Pulmonary artery endothelial cell (primary cell): ENCODE measurements at places on chromosomes 1 and 21. TPM values are rescaled to one million over a fixed set of nuclear protein-coding genes. Genes with fewer than 3 reads are reported as not detected.

- DNase-seq: peak; percentile 32
Observed at GRCh38 chr1:204213668-204214662, at the start of gene GOLT1A. TSS of gene GOLT1A (minus strand) at chr1:204213988. CDS start at chr1:204213906, 82 bp downstream.

DNA sequence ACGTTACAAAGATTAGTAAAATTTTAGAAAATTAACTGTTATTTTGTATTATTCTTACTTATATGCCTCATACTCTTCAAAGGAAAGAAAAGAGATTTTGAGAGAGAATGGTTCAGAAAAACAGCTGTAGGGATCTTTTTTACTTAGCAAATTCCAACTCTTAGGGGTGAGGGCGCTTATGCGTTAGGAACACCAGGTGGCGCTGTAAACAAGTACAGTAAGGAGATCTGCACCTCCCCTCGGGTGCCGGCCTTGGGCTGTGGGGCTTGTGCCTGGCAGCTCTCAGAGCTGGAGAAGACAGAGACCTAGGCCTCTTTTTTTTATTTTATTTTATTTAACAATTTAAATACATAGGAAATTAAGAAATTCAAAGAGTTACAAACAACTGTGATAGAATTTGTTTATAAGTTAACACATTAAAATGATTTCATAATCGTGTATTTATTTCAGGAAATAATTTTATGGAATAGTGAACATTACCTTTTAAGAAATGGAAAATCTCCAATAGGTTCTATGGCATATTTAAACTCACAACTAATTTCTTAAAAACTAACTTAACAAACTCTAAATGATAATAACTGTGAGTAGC is 32.6 kb downstream of the UTP25 start:
- peak; percentile 64 for DNase-seq

Gene A3GALT2
- total RNA-seq: not detected in 2 replicates

Gene LRRN2
- total RNA-seq: not detected in 2 replicates

Gene BCL2L15
- 0.11 and 0.26 TPM in 2 replicates for total RNA-seq

Gene SIKE1
- total RNA-seq: 73.0 and 92.9 TPM in 2 replicates

Gene EPHA2
- total RNA-seq: 103 and 130 TPM in 2 replicates

- no peak for DNase-seq
Observed at GRCh38 chr1:73910466-73910865, 287.5 kb downstream of the LRRIQ3 start.

DNA sequence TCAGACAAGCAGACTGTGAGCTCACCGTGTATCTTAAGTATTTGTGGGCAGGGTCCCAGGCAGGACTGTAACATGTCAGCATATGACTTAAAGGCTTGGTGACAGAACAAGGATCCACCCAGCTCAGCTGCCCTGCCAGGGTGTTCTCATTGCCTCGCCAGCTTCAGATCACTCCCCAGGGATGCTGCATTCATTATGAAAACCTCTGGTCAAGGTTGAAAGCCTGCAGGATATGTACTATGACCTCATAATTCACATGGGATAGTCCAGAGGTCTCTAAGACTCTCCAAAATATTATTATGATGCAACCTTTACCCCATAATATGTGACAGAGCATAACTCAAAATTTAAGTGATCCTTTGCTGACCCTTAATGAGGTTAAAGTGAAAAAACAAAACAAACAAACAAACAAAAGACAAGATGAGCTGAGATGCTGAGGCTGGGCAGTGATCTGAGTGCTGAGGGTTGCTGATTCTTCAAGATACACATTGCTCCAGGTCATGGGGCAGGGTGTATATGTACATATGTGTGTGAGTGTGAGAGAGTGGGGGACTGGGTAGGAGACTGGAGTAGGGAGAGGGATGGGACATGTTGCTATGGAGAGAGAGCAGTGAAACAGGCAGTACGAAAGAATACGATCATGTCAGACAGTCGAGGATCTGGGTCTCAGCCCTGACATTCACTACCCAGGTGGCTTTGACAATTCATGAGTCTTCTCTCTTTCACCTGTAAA is 98.8 kb upstream of the DUSP10 start:
- no peak for DNase-seq
